ENCODE measurements at places on chromosomes 4 and X. TPM values are rescaled to one million over a fixed set of nuclear protein-coding genes. Genes with fewer than 3 reads are reported as not detected.

- no peak for DNase-seq
- no peaks in the 10 kb centered on the region for H3K27me3 ChIP-seq
- H3K36me3 ChIP-seq, result no peaks in the 10 kb centered on the region
- no peak overlapping the region for H3K27ac ChIP-seq
- no peak overlapping the region for H3K4me3 ChIP-seq
These were observed 156.6 kb upstream of the CTSO start for GRCh38 chr4:156109943-156110900.

DNA sequence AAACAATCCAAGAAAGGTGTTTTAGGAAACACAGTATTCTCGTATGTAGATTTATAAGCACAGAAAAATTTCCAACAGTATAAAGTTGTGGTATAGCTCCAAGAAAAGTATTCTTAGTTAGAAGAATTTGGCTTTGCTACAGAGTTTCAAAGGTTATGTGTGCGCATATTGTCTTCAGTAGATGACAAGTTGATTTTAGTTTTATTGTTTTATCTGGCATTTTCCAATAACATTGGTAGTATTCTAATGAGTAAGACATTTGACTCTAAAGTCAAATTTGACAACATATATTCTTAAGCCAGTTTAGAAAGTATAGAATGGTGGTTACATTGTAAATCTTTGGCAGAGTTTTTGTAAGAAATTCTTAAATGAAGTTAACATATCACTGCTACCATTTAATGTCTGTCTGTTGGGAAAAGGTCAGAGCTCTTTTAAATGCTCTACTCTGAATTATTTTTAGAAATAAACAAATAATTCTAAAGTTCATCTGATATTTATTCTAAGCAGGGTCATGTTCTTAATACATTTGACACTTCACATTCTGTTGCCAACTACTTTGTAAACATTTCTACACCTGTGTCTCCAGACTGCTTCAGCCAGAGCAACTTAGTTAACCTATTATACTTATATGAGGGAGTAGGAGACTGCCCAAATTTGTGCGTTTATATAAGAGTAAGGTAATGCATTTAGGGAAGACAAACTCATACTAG, 30.0 kb downstream of the CLCN3 start:
- no peak overlapping the region for H3K27ac ChIP-seq
- H3K4me3 ChIP-seq, result no peak overlapping the region
- no peaks in the 10 kb centered on the region for H3K36me3 ChIP-seq
- H3K4me1 ChIP-seq, result no peaks in the 10 kb centered on the region

DNA sequence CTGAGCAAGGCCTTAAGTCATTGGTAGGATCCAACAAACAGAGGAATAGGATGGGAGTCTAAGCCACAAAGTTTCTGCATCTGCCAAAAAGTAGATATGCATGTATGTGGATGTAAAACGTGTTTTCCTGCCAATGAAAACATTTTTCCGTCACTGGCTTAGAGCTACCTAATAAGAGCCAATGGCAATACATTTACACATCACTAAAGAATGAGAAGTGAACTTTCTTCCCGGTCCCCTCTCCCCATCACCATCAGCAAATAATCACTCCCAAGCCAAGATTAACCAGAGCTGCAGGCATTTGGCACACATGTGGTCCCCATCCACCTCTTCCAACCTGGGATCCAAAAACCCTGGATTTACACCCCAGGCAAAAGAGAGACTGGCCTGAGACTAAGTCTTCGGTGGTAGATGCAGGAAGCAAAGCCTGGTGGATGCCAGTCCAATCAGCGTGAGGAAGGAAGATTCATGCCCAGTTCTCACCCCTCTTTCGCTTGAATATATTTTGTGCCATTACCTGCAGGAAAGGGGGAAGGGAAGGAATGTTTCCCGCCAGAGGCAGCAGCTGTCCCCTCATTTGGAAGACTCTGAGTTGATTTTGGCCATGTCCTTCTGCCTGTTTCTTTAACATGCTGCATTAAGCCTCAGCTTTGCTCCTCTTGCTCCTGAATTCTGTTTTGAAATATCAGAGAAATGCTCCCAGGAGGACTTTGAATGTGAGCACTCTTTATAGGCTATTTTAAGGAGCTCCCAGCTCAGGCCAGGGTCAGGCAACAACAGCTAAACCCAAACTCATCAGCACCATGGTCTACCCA, 131.4 kb downstream of the CHIC2 start:
- no peaks in the 10 kb centered on the region for H3K36me3 ChIP-seq
- H3K27me3 ChIP-seq, result no peaks in the 10 kb centered on the region
- H3K4me1 ChIP-seq, result no peaks in the 10 kb centered on the region

- no peak for DNase-seq
- no peak overlapping the region for H3K27ac ChIP-seq
- H3K4me3 ChIP-seq, result no peak overlapping the region
- no peaks in the 10 kb centered on the region for H3K27me3 ChIP-seq
These were observed 67.2 kb downstream of the GPAT3 start for GRCh38 chr4:83603129-83603528.

DNA sequence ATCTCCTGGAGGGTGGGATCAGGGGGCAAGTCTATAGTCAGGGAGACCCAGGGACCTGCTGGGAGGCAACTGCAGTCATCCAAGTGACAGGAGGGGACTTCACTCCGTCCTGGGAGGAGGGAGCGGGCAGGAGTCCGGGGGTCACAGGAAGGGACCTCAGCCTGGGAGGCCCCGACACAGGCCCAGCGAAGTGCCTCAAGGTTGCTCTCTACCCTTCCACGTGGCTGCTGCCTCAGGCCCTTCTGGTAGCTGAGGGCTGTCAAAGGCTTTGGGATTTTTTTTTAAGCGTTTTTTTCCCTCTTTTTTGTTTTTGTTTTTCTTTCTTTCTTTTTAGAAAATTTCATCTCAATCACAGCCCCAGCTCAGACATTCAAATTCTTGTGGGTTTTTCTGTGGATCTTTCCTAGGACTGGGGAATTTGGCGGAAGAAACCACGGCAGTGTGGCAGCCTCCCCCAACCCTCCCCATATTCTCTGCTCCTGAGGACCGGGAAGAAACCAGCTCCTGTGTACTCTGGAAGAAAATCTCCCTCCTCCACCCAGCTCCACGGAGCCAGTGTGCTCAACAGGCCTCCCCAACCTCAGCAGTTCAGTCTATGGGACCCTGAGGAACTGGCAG, 1.4 kb upstream of the HAUS7 start:
- no peak for DNase-seq
- no peak overlapping the region for H3K27ac ChIP-seq
- H3K4me1 ChIP-seq, result peaks cover 7% of the 10 kb centered on the region
- no peaks in the 10 kb centered on the region for H3K27me3 ChIP-seq

The GYPE gene
- total RNA-seq, result not detected

The GPC3 gene
- total RNA-seq, result 16.2 TPM

The PNMA6A gene
- total RNA-seq, result 7.4 TPM

The CT45A1 gene
- not detected for total RNA-seq
